ENCODE measurements at places on chromosomes 6 and 20.

- no peak for ATAC-seq
Measured at GRCh38 chr6:98463038-98464000, 371.1 kb upstream of the POU3F2 start.

DNA sequence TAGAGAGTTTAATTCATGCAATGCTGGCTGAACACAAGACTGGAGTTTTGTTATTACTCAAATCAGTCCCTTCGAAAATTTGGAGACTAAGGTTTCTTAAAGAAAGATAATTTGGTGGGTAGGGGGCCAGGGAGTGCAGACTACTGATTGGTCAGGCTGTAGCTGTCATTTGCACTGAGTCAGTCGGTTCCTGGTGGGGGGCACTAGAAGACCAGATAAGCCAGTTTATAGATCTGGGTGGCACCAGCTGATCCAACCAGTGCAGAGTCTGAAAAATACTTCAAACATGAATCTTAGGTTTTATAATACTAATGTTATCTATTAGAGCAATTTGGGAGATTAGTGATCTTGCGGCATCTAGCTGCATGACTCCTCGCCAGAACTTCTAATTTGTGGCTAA is 530.7 kb downstream of the NKAIN2 start:
- no peak for ATAC-seq

GRCh38 chr20:3245156-3245555 is 6.2 kb upstream of the SLC4A11 start:
- no peak for ATAC-seq

DNA sequence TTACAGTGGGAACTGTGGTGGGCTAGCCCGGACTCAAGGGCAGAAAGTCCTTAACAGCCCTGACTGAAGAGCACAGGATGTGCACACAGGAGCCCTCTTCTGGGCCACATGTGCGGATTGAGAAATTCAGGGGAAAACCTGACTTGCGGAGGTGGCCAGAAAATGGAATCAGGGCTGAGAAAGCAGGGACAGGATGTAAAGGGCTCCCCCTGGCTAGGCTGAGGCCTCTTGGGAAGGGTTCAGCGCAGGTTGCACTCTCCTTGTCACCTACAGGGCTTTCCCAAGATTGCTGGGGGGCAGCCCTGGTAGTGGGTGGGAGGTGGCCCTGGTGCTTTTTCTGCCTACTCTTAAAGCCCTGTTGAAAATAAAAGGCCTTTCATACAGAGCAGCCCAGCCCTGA is 251.2 kb downstream of the SLC24A3 start:
- no peak for ATAC-seq

- no peak for ATAC-seq
Measured at GRCh38 chr6:39855356-39855995, 63.3 kb downstream of the DAAM2 start.

GRCh38 chr6:17902974-17903373 is 84.5 kb downstream of the KIF13A start:
- no peak for ATAC-seq

- no peak for ATAC-seq
Measured at GRCh38 chr6:144824018-144824417, 538.9 kb downstream of the UTRN start.

DNA sequence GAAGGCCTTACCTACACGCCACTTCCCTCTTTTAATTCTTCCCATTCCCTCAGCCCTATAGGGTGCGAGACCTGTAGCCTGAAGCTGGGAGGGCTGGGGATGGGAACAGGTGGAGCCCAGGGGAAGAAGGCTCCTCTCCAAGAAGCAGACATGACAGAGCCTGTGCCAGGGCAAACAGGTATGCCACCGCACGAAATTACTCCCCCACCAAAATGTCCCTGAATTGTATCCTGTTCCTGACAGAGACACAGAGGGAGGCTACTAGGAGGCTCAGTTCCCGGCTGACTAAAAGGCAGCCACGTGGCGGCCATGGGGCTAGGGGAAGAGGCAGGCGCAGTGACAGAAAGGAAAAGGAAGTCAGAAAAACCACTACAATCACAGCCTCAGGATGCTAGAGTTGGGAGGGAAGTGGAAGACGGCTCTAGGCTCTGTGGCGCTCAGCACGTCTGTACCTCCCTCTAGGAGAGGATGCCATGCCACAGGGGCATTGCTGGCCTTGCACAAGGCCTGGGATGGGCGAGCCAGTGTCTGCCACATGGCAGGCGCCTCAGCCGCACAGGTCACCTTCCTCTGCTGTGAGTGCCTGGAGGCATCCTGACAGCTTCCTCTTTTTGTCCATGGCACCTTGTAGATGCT is 27.7 kb downstream of the TFEB start:
- peak; percentile 2 for ATAC-seq

DNA sequence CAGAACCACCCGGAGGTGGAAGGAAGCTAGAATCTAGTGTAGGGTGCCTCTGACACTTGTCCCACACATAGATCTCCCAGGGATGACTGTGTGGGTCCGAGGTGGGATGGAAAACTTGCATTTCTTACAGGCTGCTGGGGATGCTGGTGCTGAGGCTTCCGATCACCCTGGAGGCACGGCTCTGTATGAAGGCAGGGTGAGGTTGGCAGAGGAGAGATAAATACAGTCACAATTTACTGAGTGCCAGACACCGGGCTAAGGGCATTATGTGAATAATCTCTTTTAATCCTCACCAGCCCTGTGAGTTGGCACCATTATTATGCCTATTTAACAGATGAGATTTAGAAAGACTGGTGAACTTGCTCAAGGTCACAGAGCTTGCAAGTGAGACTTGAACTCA is 250.2 kb upstream of the RREB1 start:
- no peak for ATAC-seq

DNA sequence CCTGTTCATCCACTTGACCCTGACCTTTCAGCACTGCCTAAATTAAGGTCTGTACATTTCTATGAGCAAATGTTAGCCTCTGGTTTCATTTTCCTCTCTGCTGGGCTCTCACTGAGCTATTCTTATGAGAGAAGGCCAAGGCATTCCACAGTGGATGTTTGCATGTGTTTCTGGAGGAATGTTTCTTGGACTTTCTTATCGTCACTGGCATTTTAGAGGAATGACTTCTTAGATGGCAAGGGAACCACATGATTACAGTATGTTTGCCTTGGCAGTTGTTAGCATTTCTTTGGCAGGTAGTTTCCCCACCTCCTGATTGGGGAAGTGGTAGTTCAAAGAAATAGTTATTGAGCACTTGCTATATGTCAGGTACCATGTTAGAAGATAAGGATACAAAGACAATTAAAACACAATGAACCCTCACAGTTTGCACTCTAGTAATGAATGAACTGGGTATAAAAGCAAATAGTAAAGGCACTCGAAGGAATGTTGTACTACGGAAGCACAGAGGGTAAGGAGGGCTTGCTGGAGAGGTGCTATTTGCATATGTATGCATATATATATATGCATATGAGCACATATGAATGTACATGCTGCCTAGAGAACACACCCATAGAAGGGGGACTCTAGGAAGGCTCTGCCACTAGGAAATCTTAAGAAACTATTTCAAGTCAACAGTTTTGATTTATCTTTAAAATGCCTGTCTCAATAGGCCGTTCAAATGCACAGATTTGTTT is 307.4 kb downstream of the EYA4 start:
- ATAC-seq = peak; percentile 21

GRCh38 chr6:24666097-24666640 is 530 bp downstream of the TDP2 start:
- ATAC-seq = peak; percentile 69

DNA sequence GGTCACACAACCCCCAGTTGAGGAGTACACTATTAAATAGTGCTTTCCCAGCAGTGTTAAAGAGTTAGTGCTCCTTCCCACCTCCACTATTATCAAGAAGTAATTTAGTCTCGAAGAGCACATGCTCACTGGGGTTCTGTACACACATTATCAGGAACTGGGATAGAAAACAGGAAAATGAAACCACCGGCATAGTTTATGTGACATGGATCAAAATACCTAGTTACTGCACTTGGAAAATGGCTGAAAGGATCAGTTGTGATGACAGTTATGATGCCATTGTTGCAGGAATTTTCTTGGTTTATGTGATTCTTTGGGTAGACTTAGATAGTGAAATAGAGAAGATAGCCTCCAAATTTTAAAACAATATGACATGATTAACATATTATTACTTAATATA is 152.9 kb downstream of the AKAP7 start:
- no peak for ATAC-seq

DNA sequence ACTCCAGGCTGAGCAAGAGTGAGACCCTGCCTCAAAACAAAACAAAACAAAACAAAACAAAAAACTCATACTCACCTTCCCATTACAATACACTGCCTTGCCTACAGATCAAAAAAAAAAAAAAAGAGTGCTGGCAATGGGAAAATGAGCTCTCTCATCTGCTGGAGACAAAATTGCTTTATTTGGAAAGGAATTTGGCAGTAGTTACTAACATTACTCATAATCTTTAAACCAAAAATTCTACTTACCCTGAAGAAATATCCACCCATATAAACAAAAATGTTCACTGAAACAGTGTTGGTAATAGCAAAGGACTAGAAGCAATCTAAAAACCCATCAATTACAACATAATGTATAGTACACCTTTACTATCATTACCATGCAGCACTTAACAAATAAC is 120.4 kb downstream of the RNGTT start:
- ATAC-seq = no peak

GRCh38 chr6:168903613-168904345 is 349.9 kb downstream of the THBS2 start:
- no peak for ATAC-seq

DNA sequence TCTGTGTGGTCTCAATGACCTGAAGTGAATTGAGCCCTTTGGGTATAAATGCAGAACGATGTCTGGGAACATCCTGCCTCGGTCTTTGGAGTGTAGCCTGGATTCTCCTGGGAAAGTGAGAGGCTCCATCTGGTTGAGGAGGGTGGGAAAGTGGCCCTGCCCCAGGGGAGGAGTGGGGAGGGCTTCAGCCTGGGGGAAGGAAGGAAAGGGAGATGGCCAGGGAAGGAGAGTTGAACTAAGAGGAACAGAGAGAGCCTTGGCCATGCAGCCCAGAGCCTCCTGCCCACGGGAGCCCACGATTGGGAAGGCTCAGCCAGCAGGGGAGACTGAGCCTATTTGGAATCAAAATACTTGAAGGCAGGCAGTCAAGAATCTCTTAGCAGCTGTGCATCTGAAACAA is 2.3 kb upstream of the EPB41L1 start:
- ATAC-seq = no peak

DNA sequence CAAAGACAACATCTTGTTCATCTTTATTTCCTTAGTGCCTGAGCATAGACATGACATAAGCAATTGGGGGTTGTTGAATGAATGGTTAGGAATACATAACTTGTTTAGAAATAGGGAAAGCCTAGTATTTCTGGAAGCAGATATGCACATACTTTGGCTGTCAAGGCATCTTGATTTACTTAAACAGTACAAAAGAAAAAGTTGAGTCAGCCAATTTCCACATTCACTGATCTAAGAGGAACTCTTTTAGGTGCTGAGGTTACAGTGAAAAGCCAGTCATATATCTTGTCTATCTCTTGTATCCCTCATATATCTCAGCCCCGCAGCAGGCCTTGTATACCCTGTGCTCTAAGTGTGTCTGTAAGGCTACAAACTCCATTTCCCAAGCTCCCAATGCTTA is 11.6 kb downstream of the ZKSCAN4 start:
- ATAC-seq = no peak

DNA sequence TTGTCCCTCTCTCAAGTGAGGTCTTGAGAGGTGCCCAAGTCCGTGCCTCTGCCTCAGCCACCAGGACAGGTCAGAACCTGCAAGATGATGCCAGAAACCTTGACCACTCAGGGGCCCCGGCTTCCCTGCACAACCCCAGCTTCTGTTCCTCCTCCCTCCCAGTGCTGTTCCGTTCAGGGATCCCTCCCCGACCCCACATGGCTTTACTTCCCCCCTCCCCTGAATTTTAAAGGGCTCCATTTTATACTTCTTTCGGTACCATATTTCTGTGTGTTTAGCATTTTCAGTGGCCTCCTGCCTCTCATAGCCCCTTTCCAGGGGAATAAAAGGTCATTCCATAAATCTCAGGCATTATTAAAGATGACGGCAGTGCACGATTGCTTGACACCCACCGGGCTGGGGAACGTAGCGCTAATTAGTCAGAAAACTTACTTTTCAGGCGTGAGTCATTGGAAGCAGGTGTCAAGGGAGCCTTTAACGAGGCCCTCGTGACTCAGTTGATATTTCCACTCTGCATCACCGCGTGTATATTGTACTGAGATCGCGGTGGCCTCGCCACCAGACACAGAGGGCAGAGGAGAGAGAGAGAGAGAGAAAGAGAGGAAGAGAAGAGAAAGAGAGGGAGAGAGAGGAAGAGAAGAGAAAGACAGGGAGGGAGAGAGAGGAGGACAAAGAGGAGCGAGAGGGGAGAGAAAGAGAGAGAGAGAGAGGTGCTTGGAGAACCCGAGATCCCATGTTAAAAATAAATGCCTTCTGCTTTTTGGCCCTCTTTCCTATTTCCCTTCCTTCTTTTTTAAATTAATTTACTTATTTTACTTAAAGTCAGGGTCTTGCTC is 21.3 kb downstream of the KCNG1 start:
- no peak for ATAC-seq

GRCh38 chr20:39535301-39535700 is 573.2 kb downstream of the DHX35 start:
- no peak for ATAC-seq

- no peak for ATAC-seq
Measured at GRCh38 chr6:30329331-30329730, 2.6 kb downstream of the TRIM39 start.

- ATAC-seq = no peak
Measured at GRCh38 chr6:169312658-169313346, 59.2 kb upstream of the THBS2 start.

DNA sequence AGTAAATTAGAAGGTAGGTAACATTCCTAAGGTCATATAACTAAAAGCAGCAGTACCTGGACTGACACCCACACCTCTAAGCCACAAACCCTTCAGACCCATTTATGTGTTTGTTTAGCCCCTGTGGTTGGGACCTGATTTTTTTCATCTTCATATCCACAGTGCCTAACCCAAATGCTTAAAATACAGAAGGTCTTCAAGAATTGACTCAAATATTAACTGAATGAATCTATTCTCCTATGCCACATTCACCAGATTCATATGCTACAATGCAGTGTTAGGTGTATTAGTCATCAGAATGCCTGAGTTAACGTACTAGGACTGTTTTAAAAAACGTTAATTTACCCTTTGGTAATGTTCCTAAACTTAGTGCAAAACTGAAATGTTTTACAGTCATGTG is 124.8 kb downstream of the AHI1 start:
- no peak for ATAC-seq
